ENCODE measurements at places on chromosomes 7 and 10. TPM values are rescaled to one million over a fixed set of nuclear protein-coding genes. Genes with fewer than 3 reads are reported as not detected.

DNA sequence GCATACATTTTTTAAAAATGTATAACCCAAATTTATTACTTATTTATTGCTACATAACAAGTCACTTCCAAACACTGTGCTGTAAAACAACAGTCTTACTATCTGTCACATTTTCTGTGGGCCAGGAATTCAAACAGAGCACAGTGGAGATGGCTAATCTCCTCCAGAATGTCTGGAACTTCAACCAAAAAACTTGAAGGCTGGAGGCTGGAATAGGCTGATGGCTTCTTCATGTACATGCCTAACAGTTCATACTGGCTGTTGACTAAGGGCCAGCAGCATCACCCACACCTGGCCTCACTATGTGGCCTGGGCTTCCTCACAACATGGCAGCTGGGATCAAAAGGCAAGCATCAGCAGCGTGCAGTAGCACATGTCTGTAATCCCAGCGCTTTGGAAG lies 92.4 kb upstream of the KMT2E start:
- no peak for DNase-seq

DNA sequence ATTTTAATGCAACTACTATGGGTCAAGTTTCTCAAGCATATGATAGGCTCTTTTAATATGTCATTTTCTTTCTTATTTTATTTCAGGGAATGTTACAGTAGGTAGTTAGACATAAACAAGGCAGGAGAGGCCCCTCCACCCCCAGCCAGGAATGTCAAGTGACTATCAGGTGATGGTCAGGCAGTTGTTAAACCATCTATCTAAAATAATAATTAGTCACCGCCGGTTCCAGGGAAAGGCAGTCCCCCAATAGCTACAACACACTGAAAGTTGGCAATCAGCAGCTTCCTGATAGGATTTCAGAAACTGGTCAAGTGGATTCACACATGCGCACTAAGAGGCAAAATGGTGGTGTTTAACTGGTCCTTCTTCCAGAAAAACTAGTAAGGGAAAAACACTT lies 9.3 kb downstream of the OLAH start:
- DNase-seq, result no peak

DNA sequence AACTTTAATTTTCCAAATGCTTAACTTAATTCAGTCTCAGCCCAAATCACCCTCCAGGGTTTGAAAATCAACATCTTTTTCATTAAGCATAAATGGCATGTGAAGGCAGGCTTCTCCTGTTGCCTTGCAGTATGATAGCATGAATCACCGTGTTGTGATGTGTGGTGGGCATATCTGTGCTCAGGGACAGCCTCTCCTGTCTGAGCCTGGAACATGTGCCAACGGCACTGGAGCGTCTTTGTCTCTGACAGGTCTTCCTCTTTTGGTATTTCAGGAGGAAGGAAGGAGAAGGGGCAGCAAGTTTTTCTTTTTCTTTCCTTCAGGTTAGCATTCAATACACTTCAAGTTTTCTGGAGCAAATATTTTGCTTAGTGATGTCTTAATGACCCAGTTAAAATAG lies 57.6 kb downstream of the LRGUK start:
- no peak for DNase-seq

GRCh38 chr7:105655067-105655466 lies 73.8 kb upstream of the EFCAB10 start:
- DNase-seq, result no peak

GRCh38 chr10:129851941-129852640 lies 112.0 kb downstream of the EBF3 start:
- no peak for DNase-seq

SPDYE8 gene
- 0.78 TPM for polyA plus RNA-seq
